ENCODE measurements at places on chromosomes 16 and 17. TPM values are rescaled to one million over a fixed set of nuclear protein-coding genes. Genes with fewer than 3 reads are reported as not detected.

DNA sequence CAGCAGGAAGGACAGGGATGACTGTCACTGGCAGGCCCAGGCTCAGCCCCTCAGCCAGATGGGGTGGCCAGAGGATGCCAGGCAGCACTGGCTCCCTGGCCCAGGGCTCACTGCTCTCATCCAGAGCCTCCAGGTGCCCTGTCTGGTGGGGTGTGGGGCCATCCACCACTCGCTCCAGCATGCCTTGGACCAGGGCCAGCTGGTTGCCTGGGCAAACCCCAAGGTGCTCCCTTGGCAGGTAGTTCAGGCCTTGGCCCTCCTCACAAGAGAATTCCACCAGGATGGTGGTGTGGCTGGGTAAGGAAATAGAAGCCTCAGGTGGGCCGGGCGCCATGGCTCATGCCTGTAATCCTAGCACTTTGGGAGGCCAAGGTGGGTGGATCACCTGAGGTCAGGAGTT lies 29.4 kb downstream of the LGALS9 start:
- no peak for DNase-seq

- no peak for DNase-seq
Observed at GRCh38 chr17:27834571-27834970, 34.2 kb upstream of the NOS2 start.

Gene GP2
- total RNA-seq, result not detected

GRCh38 chr17:2048805-2049204 lies 6.1 kb upstream of the HIC1 start:
- no peak for DNase-seq

Gene CACNG4
- total RNA-seq, result 0.05 TPM

GRCh38 chr17:46124695-46125592 lies 68.3 kb downstream of the KANSL1 start:
- no peak for DNase-seq

Gene MYH3
- total RNA-seq, result 1.5 TPM

DNA sequence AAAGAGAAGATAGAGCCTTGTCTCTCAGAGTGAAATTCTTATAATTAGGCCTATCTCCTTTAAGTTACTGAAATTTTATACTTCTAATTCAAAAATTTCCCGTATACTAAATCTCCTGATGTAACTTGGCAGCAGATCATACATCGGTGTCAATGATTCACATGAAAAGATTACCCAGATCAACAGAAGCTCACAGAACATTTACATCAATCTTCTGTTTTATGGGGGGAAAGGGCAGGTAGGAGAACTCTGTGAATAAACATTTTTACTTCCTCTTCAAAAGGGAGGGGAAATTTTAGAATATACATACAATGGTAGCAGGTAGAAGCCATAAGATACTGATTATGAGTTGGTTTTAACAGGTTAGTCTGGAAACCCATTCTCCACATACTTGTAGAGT lies 43.1 kb downstream of the PHLPP2 start:
- no peak for DNase-seq

DNA sequence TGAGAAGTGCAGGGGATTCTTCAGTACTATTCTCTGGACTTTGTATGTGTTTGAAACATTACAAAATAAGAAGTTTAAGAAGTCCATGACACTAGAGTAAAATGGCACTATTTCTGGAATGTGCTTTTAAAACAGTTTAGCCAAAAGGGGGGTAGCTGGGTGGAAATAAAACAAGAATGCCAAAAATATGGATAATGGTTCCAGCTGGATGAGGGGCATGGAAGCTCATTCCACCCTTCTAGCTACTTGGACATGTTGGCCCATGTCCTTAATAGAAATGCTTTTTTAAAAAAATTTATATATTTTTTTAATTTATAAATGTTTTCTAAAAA lies 13.1 kb downstream of the ZC3H7A start:
- no peak for DNase-seq

GRCh38 chr16:66295213-66295612 lies 71.3 kb upstream of the CDH5 start:
- no peak for DNase-seq

DNA sequence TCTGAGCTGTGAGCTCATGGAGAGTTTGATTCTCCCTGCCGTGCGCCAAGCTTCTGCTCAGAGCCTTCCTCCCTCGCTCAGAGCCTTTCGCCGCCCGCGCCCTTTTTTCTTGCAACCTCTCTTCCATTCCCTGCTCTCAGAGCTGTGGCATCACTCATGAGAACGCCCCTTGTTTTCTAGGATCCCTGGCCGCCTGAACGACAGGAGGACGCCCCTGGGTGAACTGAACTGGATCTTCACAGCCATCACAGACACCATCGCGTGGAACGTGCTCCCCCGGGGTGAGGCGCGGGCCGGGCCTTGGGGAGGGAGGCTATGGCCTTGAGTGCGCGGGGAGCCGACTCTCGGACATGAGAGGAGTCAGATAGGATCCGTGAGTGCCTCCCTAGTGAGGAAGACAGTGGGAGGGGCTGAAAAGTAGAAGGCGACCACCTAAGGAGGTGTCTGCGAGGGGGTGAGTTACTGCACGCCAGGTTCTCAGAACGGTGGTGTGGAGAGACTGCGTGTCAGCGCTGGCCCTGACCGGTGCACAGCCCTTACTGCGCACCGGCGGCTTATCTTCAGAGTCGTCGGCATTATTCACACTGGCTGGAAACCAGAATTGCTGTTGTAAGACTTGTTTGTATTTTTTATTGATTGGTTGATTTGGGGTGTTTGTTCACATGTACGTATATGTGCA lies 169.5 kb upstream of the CHMP6 start:
- DNase-seq, result peak; percentile 55

Gene TBC1D28
- total RNA-seq, result not detected

Gene NPIPB13
- total RNA-seq, result 3.2 TPM
